Muscle of leg (tissue), 16 donors: ENCODE measurements at places on chromosomes 6 and 20. TPM values are rescaled to one million over a fixed set of nuclear protein-coding genes. Genes with fewer than 3 reads are reported as not detected.

DNA sequence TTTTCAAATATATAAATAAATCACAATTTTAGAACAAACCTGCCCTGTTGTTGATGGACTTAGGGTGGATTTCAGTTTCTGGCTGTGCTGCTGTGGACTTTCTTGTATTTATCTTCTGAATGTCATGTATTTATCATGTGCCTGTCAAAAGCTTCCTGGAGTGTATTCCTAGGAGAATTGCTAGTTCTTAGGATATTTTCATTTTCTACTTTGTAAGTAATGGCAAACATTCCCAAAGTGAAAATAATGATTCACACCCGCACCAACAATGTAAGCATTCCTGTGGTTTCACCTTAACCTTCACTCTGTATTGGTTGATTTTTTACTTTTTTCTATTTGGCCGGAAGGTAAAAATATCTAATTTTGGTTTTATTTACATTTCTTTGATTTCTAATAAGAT, 387.8 kb downstream of the SMOC2 start:
- DNase-seq = no peak

DNA sequence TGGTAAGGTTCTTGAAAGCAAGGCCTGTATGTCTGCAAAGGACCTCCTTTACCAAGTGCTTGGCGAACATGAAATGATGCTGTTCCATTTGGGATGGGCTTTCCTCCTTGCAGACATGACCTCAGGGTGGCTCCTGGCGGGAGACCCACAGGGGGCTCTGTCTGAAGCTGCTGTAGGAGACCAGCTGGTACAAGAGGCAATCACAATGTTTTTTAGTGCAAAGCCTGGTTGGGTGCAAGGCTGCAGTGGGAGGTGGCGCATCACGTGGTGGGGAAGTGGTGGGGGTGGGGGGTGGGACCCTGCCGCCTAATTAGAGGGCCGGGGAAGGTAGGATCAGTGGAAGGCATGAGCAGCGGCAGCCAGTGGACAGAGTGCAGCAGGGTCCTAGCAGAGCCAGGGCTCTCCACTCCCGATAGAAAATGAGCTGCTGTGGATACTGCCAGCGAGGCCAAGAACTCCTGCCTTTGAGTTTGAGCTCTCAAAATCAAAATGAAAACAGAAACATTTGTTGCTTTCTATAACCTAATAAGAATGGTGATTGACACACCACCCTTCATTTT, 9.1 kb upstream of the ARMC2 start:
- DNase-seq = no peak

Gene ERVFRD-1
- total RNA-seq = 0.04 TPM

GRCh38 chr6:156345700-156346099, 431.5 kb upstream of the ARID1B start:
- no peak for DNase-seq

- DNase-seq = peak; percentile 99
These were observed at the start of gene FLRT3 for GRCh38 chr20:14337400-14338171. FLRT3 (minus strand) TSS chr20:14337612; CDS start chr20:14327506, 10,106 bp downstream.

- DNase-seq = peak; percentile 37
These were observed 693 bp downstream of the FAM50B start for GRCh38 chr6:3849681-3850450.

DNA sequence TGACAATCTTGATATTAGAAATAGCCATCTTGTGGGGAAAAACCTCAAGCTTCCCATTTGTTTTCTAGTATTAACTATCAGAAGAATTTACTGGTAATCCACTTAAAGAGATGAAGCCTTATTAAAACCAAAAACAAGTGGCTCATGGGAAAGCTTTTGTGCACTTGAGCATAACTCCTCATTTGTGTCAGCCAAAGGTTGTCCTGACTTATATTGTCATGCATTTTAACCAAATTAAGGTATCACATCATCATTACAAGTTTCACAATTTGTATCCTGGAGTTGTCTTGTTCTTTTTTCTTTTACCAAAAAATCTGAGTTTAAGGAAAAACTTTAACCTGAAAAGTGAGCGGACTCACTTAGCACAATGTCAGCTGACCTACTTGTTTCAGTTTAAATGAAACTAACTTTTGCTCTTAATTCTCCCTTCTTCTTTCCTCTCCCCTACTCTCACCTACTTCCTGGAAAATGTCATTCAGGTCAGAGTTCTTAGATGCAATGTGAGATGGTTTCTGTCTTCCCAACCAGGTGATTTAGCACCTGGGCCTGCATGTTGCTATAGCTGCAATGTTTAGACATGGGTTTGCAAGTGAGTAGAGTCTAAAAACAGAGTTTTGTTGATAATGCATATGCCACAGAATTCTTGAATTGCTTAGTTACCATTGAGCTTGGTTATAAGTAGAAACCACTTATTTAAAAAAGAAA, 82.8 kb downstream of the TNFAIP3 start:
- DNase-seq = no peak

Gene CAPN11
- total RNA-seq = 0.18 TPM

Gene ULBP3
- 3.9 TPM for total RNA-seq

DNA sequence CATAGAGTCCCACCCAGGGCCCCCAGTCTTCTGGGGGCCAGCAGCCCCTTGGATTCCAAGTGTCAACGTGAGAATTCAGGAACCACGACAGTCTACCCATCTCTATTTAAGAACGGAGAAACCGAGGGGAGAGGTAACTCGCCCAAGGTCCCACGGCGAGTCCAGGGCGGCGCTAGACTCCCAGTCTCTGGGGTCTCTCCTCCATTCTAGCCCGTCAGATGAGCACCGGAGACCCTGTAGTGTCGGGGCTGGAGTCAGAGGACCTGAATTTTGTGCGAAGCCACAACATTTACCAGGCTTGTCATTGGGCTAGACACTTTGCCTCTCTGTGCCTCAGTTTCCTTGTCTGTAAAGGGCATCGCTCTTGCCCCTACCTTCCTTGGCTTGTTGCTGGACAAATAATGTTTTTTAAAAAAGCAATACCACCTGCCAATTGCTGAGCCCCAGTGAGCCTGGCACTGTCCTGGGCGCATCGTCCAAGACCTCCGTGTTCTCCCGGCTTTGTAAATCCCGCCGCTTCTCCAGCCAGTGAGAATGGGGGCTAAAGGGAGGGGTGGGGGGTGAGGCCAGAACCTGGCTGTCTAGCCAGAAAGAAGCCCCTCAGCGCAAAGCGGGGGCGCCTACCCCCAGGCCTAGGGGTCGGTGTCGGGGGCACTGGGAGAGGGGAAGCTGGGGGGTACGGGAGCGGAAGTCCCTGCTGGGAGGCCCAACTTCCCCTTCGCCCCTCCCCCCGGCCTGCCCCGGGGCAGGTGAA, 91.7 kb downstream of the NCR2 start:
- no peak for DNase-seq

Gene TAAR6
- total RNA-seq = not detected

Gene DEFB124
- total RNA-seq = 0.62 TPM

DNA sequence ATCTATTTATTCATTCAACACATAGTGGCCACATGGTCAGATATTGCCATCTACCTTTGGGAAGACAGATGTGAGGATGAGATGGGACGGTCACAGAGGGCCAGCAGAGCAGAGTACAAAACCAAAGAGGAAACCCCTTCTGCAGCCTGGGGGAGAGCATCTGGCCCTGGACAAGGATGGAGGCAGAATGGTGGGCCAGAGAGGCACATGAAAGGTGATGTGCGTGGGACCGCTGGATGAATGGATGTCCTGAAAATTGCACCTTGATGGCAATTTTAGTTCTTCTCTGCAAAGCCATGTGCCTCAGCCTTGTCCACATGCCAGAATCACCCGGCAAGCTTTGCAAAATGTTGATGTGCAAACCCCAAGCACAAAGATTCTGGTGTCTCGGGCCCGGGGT, 77.4 kb upstream of the CD93 start:
- no peak for DNase-seq

Gene SLC4A11
- total RNA-seq = 0.35 TPM

Gene PRSS35
- total RNA-seq = 102 TPM
